ENCODE measurements at places on chromosomes 1 and 21.

DNA sequence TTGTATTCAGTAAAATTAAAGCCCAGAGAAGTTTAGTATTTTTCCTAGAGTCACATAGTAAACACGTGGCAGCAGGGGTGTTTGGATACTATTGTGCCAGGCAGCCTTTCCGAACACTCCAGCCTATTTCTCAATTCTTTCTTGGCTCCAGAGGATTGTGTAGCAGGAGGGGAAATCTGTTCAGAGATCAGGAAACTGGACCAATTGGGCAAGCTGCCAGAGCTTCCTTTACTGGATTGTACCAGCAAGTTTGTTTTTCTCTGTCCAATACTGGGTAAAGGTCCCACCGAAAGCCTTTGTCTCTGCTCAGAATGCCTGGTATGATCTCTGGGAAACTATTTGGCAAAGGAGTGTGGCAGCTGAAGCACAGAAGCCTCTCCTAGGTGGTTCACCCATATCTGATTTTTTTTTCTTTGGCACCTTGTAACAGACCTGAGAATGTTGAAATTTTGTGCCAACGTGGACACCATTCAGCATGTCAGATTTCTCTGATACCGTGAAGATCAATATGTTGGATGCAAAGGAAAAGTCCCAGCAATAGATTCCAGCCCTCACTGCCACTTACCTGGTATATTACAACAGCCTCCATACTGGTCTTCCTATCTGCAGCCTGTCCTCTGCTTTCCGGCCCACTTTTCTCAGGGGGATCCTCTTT, 126.2 kb downstream of the FGGY start:
- no peak for DNase-seq

DNA sequence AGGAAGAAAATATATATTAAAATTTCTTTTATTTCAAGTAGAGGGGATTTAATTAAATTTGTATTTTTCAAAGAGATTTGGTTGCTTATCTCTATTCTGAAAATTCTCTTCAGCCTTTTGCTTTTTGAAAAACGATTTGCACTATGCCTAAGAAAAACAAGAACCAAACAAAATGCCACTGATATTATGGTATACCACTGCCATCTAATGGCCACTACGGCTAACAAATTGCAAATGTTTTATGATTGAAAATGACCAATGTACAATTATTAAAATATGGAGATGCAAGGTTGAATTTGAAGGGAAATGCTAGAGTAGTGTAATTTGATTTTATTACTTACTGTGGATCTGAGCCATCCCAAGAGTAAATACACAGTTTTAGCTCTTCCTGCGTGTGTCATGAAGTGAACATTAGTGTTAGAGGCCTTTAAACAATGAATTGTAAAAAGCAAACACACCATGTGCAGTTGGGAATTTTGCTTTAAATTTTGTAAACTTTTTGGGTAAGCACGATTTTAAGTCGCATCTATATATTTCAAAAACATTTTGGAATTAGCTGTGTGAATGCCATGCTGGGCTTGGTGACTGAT, 137.4 kb upstream of the USP25 start:
- peak; percentile 60 for DNase-seq

DNA sequence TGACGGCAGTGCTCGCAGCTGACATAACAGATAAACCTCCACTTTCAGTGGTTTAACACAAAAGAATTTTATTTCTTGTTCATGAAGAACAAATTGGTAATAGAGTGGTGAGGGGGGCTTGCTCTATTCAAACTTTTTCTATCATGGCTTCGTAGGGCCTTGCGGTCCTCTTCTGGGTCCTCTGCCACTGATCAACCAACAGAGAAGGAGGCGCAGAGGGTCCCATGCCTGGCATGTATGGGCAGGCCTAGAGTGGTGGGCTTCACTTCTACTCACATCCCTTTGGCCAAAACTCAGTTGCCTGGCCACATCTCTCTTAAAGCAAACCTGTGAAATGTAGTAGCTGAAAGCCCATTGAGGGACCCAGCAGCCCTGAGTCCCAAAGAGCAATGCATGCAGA, 460.5 kb downstream of the SIPA1L2 start:
- no peak for DNase-seq

- no peak for DNase-seq
Measured at GRCh38 chr1:11728126-11728806, 7.7 kb upstream of the AGTRAP start.

GRCh38 chr1:173223031-173223380, 15.9 kb upstream of the TNFSF4 start:
- DNase-seq = no peak

DNA sequence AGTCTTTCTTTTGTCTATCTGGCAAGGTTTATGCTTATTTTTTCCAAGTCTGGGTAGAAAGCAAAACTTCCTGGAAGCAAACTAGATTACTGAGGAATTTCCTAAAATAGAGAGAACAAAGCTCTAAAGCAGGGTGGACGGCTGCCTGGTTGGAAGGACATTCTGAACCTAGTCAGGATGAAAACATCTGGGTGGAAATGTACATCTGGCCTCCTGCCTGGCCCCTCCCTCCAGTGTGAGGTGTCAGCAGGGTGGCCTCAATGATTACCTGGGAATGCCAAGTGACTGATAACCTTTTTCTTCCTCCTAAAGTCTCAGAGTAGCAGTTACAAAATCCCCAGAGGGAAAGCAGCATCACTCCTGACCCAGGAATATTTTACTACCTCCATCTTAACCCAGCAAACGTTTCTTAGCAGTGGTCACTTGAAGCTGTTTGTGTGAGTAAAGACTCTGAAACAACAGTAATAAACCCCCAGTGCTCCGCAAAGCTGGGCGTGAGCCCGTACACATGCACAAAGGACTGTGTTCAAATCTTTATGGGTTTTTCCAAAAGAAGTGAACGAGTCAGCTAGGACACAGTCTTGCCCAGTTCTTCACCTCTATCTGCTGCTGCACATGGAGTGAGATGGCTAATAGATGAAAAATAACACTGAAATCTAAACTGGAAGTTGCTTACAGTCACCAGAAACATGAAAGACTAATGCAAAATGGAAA, 18.9 kb downstream of the ANGPTL7 start:
- DNase-seq = no peak

DNA sequence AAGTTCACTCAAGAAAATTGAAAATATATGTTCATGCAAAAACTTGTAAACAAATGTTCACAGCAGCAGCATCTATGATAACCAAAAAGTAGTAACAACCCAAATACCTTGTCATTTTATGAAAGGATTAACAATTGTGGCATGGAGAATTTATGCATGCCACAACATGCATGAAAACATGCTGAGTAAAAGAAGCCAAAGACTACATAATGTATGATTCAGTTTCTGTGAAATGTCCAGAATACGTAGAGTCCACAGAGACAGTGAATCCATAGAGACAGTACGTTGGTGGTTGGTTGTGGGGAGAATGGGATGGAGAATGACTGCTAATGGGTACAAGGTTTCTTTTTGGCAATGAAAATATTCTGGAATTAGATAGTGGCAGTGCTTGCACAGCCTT, 148.7 kb downstream of the MAST2 start:
- DNase-seq = no peak

- DNase-seq = peak; percentile 63
Measured at GRCh38 chr1:156106624-156107488, 7.7 kb upstream of the LMNA start.

DNA sequence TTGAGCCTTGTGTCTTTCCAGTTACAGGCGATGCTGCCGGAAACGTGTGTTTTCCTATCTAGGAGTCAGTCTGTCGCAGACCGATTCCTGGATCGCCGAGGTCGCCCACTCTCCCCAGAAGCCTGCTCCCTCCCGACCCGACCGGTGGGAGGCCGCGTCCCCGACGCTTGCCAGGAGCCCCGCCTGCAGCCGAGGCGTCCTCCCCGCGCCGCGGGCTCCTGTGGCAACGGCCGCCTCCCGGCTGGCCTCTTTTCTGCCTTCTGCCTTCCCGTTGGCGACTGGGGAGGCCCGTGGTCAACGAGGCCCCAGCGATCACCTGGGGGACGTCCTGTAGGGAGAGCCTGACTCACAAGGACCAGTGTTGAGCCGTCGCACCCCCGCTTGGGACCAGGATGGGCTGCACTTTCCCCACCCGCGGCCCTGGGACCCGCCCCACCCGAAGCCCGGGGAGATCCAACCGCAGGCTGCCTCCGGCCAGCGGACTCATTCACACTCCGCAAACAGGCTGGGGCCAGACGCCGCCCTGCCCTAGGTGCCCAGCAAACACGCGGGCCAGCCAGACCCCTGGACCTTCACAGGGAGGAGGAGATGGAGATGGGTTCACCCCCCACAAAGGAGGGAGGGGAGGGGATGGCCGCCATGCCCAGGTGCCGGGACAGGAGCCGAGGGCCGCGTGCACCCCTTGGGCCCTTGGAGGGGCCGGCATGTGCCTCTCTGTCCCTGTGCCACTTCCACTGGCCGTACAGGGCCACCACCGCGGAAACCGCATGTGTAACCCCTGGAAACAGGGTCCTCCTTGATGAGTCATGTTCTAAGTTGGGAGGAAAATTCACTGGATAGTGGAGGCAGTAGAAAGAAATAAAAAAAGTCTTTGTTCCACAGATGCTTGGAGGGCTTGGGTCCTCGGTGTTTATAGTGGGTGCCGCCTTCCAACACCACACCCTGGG, 7.2 kb upstream of the COL6A1 start:
- peak; percentile 93 for DNase-seq

DNA sequence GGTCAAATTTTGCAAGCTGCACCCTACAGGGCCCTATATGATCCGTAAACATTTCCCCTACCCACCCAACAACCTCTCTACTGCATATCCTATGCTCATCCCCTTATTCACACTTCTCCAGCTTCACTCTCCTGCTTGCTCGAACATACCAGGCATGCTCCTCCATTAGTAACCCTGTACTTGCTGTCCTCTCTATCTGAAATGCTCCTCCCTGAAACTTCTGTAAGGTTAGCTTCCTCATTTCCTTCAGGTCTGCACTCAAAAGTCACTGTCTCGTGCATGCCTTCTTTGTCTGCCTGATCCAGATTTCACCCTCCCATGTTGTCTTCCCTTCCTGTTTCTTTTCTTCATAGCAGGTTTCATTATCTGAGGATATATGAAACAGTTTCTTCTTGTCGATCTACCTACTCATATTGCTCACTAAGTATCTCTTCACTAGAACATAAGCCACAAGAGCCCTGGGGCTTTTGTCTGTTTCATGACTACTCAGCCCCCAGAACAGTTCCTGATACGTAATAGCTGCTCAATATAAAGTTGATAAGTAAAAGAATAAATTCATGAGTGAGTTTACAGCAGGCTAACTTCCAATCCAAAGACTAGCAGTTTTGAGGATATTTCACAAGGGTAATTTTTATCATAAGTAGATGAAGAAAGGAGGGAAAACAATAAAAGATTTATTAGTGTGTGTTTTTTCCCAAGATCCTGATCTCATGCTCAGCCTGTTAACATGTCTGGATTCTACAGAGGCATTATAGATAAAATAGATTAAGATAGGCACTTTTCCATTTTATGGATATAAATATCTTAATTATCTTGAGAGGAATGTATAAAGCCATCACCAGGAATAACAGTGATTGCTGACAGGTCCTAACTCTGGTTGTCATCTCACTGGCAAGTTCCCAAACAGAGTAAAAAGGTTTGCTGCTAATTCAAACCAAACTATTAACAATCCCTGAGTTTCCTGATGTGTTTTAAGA, 392.5 kb upstream of the ESRRG start:
- no peak for DNase-seq

GRCh38 chr1:74426208-74426937, 86.0 kb downstream of the LRRC53 start:
- DNase-seq = no peak

DNA sequence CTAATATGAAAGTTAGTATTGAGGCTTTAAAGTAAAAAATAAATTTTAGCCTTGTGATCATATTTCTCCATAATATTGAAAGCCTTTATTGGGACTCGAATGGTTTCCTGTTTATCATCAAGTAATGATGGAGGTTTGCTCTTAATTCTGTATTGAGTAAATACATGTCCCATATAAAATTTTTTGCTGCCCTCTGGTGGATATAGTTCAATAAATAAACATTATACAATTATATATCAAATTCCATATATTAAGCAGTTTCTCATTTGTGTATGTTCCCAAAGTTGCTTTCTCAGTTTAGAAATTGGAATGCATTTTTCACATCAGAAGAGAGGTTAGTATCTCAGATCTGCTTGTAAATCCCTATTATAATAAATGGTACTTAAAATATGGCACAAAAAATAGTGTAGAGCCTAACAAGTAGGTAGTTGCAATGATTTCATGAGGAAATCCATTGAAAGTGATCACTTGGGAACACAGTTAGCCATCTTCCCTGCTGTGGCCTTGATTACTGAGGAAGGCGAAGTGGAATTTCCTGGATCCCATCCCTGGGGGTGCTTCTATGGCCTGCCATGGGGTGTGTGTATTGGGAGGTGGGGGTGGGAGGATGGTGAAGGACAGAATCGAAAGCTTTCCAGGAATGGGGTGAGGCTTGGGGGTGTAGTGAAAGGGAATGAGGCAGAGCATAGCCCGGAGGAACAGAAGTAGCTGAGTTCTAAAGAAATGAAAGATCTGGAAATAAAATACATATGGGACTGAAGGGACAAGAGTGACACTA, 84.1 kb upstream of the C21orf91 start:
- DNase-seq = peak; percentile 54

DNA sequence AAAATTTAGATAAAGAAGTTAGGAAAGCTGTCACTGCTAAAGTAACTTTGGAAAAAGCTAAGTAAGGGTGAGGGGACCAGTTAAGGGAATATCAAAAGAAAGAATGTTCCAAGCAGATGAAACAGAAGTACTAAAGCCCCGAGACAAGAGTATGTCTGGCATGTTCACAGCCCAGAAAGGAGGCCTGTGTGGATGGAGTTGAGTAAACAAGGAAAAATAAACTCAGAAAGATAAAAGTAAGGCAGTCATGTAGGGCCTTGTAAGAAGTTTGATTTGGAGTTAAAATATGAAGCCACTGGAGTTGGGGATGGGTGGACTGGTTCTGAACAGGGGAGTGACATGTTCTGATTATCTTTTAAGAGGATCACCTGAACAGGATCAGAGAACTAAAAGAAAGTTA, 177.9 kb downstream of the CDC42BPA start:
- no peak for DNase-seq

- no peak for DNase-seq
Measured at GRCh38 chr1:93817819-93818569, 61.0 kb downstream of the DNTTIP2 start.

- peak; percentile 73 for DNase-seq
Measured at GRCh38 chr1:224333309-224333926, 3.4 kb upstream of the NVL start.

- no peak for DNase-seq
Measured at GRCh38 chr1:30889511-30889910, 19.0 kb downstream of the SDC3 start.

- no peak for DNase-seq
Measured at GRCh38 chr1:119318466-119319309, 49.9 kb upstream of the HAO2 start.

DNA sequence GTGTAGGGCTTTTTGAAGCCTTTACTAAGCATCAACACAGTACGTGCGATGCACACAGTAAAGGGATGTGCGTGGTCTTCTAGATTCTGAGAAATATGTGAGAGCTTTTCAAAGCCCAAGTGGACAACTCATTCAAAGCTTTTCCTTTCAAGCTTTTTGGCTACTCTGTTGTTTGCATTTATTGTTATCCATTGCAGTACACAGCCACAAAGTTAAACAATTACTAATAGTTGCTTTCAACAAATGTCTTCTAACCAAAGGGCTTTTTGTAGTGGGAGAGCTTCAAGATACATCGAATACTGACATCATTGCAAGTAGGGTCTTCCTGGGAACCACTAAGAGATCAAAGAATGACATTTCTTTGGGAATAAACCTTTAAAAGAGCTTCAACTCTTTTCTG, 97.9 kb upstream of the ETV3 start:
- DNase-seq = no peak

- no peak for DNase-seq
Measured at GRCh38 chr1:181562395-181562794, 79.1 kb downstream of the CACNA1E start.

Measured in SW480 (cell line).